ENCODE measurements at places on chromosomes 3 and 15. TPM values are rescaled to one million over a fixed set of nuclear protein-coding genes. Genes with fewer than 3 reads are reported as not detected.

ALDH1A2 gene
- total RNA-seq = 4.0 TPM

SEMA3G gene
- 6.4 TPM for total RNA-seq

HAPLN3 gene
- total RNA-seq = 15.5 TPM

CSPG5 gene
- 0.66 TPM for total RNA-seq

NFKBIZ gene
- 22.4 TPM for total RNA-seq

EIF2A gene
- total RNA-seq = 219 TPM

All from pulmonary artery endothelial cell (primary cell).